Stimulated activated CD4-positive, alpha-beta T cell treated with anti-CD3 and anti-CD28 coated beads, TNF-alpha, amount 100 ng/mL, for 1 hour (primary cell): ENCODE measurements at places on chromosomes 4 and X.

- no peak for DNase-seq
Observed at GRCh38 chrX:84186603-84187532, 1.1 kb downstream of the RPS6KA6 start.

DNA sequence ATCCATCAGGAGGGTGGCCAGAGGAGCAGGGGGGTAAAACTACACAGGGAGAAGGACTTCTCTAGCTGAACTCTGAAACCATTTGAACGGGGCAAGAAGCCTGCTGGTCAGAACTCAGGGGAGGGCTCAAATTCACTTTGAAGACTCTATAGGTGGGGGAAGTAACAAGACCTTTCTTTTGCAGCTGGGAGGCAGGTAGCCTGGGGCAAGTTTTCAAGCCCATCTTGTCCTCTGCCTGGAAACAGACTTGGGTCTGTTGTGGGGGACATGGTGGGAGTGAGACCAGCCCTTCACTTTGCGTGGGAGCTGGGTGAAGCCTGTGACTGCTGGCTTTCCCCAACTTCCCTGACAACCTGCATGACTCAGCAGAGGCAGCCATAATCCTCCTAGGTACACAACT is 312.3 kb downstream of the SPRY1 start:
- DNase-seq, result no peak

DNA sequence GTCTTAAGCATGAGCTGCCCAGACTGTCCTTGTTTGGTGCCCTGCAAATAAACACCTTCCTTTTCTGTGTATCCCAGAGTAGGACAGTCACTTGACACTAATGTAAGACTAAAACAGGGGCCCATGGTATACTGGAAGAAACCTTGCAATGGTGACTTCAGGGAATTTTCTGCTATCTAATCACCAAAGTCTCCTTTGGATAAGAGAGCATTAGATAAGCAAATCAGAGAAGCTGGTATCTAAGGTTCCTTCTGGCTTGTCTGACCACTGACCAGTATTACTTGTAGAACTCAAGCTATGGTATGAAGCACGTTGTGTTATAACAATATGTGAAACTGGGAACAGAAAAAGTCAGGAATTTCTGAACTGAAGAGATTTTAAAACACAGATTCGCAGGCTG is 173.9 kb downstream of the COL25A1 start:
- DNase-seq, result no peak

GRCh38 chr4:66852843-66853242 is 692.5 kb downstream of the CENPC start:
- DNase-seq, result no peak

- no peak for DNase-seq
Observed at GRCh38 chr4:118910221-118910620, 21.6 kb downstream of the SYNPO2 start.
